ENCODE measurements at places on chromosomes 1 and 21.

- no peak for DNase-seq
Measured at GRCh38 chr1:206961668-206962067, 8.6 kb downstream of the FCAMR start.

GRCh38 chr1:182029002-182029378 is 32.5 kb downstream of the ZNF648 start:
- DNase-seq = no peak

- DNase-seq = no peak
Measured at GRCh38 chr1:180482425-180483275, 19.7 kb downstream of the ACBD6 start.

- no peak for DNase-seq
Measured at GRCh38 chr1:68808351-68808750, 311.5 kb upstream of the DEPDC1 start.

GRCh38 chr1:62897788-62898187 is 113.9 kb downstream of the ATG4C start:
- no peak for DNase-seq

DNA sequence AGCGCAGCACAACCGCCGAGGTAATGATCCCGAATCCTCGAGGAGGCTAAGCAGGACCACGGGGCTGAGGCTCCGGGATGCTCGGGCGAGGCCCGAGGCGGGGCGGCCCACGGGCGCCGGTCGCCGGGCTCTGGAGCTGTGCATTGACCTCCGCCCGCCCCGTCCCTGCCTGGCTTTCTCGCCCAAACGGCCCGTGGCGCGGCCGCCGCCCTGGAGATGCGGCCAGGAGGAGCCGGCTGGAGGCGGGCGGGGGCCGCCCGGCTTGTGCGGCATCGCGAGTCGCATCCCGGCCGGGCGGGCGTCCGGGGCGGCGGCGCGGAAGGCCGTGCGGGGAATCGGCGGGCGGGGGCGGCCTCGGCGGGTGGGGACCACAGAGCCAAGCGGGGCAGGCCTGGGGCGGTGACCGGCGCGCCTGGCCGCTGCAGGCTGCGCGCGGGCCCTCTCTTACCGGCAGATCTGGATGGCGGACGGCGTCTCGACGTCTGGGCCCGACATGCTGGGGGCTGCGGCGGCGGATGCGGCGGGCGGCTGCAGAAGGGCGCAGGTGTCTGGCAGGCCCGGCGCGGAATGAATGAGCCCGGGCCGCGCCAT is 663 bp downstream of the ACOT7 start:
- no peak for DNase-seq

DNA sequence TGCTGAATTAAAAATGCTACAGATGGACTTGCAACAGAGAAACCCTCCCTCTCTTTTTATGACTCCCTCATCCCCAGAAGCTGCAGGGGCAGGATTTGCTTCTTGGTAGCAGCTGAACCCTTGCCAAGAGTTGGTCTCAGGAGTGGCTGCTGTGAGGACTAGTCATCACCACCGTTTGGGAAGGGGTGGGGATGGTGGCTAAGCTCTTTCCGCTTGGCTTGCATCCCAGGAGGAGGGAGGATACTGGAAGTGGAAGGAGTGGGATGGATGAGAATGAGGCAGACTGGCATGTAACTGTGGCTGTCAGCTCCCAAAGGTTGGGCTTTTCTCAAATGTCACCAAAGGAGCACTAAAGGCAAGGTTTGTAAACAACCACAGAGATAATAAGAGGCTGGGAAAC is 50.8 kb upstream of the COL24A1 start:
- no peak for DNase-seq

GRCh38 chr1:230682882-230683610 is 30.9 kb downstream of the AGT start:
- DNase-seq = no peak

- no peak for DNase-seq
Measured at GRCh38 chr1:16204216-16204615, 8.2 kb downstream of the ARHGEF19 start.

DNA sequence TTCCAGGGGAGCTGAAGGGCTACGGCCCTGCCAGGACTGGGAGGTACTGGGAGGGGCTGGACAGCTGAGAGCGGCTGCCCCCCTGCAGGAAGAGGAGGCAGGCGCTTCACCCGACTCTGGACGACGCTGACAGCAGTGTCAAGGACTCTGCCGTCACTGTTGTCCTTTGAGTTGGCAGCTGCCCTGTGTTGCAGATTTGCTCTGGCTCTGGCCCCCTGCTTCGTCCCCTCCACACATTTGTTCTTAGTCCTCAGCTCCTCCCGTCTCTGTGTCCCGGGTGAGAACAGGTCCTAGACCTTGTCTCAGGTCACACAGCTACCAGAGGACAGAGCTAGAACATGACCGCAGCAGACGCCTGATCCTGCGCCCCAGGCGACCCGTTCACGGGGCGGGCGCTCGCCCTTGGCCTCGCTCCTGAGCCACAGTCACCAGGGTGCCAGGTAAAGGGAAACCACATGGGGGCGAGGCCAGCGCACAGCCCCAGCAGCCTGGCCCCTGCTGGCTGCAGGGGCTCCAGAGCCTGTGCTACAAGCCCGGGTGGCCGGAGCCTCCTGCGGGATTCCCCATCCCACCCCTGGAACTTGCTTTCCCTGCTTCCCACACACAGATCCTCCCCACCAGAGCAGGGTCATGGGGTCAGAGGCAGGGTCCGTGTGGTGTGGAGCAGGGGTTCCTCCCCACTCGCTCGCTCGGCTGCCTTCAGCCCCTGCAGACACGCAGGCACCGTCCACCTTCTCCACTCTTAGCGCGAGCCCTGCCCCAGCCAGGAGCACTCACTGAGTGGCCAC is 10.7 kb upstream of the NPHP4 start:
- no peak for DNase-seq

DNA sequence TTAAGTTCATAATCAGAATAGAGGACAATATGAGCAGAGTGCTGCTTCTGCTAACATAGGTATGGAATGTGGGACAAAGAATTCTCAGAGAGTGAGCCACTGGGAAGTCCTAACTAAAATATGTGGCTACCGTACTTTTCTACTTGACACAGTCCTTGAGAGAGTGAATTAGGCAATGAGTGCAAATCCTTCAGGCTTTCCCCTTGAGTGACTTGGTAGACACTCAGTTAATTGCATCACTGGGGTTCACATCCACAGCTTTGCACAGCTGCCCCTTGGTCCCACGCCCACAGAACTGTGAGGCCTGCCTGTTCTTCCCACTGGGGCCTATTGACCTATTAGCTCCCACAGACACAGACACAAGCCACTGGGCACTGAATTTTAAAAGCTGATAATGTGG is 40.5 kb upstream of the PAXBP1 start:
- DNase-seq = no peak

DNA sequence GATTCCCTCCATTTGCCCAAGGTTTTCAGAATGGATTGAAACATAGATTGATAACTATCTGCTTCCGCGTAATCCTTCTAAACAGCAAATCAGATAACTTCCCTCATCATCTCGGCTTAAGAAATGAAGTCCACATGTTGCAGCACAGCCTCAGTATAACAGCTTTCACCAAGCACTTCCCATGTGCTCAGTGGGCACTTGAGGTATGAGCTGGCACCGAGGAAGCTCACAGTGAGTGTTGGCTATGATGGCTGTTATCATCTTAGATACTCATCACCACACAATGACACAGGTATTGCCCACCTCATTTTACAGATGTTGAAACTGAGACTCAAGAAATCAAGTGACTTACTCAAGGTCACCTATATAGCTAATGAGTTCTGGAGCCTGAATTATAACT is 43.2 kb downstream of the RCSD1 start:
- no peak for DNase-seq

DNA sequence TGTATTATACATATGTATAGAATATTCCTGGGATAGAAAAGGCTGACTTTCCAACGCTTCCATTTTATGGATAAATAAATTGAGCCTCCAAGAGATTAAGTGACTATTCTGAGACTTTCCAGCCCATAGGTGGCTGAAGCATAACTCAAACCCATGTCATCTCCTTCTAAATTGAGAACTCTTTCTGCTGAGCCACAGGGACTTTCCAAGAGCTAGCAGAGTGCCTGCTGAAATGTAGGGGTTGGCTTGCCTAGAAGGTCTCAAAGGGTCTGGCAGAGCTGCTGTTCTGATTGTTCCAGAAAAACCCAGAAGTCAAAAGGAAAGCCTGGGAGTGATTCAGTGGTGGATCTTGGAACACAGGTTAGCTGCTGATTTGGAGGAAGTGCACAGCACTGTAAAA is 146.4 kb upstream of the BEND5 start:
- DNase-seq = no peak

GRCh38 chr1:86993269-86993985 is 79.0 kb downstream of the HS2ST1 start:
- DNase-seq = no peak

- DNase-seq = no peak
Measured at GRCh38 chr1:181525104-181525721, 41.9 kb downstream of the CACNA1E start.

DNA sequence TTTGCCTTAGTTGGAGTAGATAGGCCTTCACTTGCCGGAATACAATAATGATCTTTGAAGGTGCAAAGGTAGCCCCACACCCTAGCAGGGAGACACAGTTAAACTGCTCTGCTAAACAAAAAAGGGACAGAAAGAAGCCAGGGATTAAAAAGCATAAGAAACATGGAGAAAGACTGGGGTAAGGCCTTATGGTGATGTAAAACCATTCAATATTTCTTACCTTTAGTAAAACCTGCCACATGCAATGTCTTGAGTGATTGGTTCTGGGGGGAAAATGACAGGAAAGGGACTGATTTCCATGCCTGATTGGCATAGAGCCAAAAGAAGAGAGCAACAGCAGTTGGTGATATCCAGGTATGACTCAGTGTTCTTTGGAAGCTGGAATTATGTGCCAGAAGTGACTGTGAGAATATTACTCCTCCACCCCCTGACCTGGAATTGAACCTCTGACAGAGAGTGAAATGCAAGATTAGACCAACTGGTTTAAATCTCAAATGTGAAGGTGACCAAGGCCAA is 8.1 kb downstream of the DNASE2B start:
- no peak for DNase-seq

- DNase-seq = no peak
Measured at GRCh38 chr1:224541901-224542630, 74.1 kb upstream of the CNIH3 start.

All from activated naive CD4-positive, alpha-beta T cell treated with anti-CD3 and anti-CD28 coated beads for 36 hours (primary cell).